ENCODE measurements at places on chromosomes 6 and 20. TPM values are rescaled to one million over a fixed set of nuclear protein-coding genes. Genes with fewer than 3 reads are reported as not detected.

DNA sequence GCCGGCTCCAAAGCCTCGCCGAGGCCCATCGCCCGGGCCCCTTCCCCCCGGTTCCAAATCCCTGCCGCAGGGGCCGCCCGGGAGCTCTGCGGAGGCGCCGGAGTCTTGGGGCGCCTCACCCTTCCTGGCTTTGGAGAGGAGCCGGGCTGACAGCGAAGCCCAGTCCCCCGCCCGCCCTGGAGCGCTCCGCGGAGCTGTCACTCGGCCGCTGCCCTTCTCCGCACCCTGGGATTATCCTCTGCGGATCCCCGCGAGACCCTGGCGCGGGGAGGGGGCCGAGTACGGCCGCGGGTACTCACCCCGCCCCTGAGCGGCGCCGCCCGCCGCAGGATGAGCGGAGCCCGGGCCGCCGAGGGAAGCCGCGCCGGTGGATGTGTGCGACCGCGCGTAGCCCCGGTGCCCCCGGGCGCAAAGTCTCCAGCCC is 343 bp downstream of the SNAP91 start:
- H3K27me3 ChIP-seq, result peaks cover 50% of the 10 kb centered on the region
- no peak overlapping the region for H3K27ac ChIP-seq
- DNase-seq, result no peak
- no peak overlapping the region for H3K4me3 ChIP-seq

The COL9A3 gene
- 7.0 TPM for polyA plus RNA-seq

The PPIL6 gene
- 1.4 TPM for polyA plus RNA-seq

- H3K4me1 ChIP-seq, result no peaks in the 10 kb centered on the region
- no peaks in the 10 kb centered on the region for H3K27me3 ChIP-seq
- H3K4me3 ChIP-seq, result no peak overlapping the region
- no peaks in the 10 kb centered on the region for H3K36me3 ChIP-seq
Observed at GRCh38 chr6:56593801-56594318, 48.8 kb downstream of the DST start.

DNA sequence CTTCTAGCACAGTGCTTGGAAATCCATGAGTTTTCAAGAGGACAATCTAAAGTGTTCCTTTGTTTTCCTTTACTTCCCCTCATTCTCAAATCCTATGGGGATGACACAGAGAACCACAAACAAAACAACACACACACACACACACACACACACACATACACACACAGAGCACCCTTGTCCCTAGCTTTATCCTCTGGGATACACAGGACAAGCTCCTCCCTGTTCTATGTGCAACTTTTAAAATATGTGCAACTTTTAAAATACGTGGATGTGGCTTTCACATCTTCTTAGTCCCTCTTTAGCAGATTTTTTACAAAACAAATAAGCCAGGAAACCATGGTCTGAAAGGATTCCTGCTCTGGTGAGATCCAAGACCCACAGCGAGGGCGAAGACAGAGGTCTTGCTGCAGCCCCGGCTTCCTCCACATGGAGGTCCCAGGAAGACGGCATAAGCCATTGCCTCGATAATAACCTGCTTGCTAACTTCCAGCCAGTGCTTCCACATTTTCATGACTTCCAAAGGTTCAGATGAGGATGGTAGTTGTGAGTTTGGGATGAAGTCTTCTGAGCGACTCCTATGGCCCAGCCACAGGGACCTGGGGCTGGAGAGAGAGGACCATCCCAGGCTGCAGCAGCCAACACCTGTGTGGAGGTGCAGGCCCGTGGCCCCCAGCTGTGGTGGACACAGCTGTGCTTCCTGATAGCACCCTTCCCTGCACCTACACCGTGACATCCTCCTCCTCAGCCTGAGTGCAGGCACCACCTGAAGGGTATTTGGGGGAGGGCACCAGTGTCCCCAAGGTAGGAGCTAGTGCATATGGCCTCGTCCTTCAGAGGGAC is 62.8 kb upstream of the CD93 start:
- H3K36me3 ChIP-seq, result no peaks in the 10 kb centered on the region
- H3K4me1 ChIP-seq, result peaks cover 37% of the 10 kb centered on the region
- DNase-seq, result no peak
- H3K4me3 ChIP-seq, result no peak overlapping the region

- H3K4me3 ChIP-seq, result no peak overlapping the region
- H3K4me1 ChIP-seq, result no peaks in the 10 kb centered on the region
- no peaks in the 10 kb centered on the region for H3K27me3 ChIP-seq
- H3K36me3 ChIP-seq, result no peaks in the 10 kb centered on the region
- no peak for DNase-seq
- H3K27ac ChIP-seq, result no peak overlapping the region
Observed at GRCh38 chr20:41398408-41398807, 31.8 kb upstream of the EMILIN3 start.

GRCh38 chr6:152398993-152399392 is 238.2 kb downstream of the SYNE1 start:
- no peaks in the 10 kb centered on the region for H3K27me3 ChIP-seq
- no peak for DNase-seq
- no peak overlapping the region for H3K4me3 ChIP-seq
- H3K4me1 ChIP-seq, result no peaks in the 10 kb centered on the region
- no peaks in the 10 kb centered on the region for H3K36me3 ChIP-seq
- H3K27ac ChIP-seq, result no peak overlapping the region

DNA sequence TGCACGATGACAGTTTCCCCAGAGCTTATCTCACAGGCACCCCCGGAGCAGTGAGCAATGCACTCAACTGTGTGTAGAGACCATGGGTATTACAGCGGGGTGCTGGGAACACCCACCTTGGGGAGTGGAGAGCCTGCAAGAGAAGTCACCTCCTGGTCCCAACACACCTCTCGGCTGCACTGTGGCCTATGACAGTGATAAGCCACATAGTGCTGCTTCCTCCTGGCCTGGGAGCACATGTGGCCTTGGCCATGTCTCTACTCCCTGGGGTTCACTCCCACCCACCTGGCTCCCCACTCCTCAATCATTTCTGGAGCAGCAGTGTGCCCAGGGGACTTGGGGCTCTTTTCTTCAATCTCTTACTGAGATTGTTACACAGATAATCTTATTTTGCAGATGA is 77.0 kb downstream of the SLC24A3 start:
- no peak overlapping the region for H3K4me3 ChIP-seq
- DNase-seq, result no peak
- no peaks in the 10 kb centered on the region for H3K27me3 ChIP-seq
- no peaks in the 10 kb centered on the region for H3K4me1 ChIP-seq
- H3K36me3 ChIP-seq, result no peaks in the 10 kb centered on the region

GRCh38 chr20:5171790-5172164 is 45.0 kb downstream of the CDS2 start:
- peak overlapping the region; percentile 40 for H3K27ac ChIP-seq
- peaks cover 20% of the 10 kb centered on the region for H3K4me1 ChIP-seq
- H3K27me3 ChIP-seq, result no peaks in the 10 kb centered on the region
- H3K4me3 ChIP-seq, result no peak overlapping the region
- peaks cover 21% of the 10 kb centered on the region for H3K36me3 ChIP-seq

- H3K27me3 ChIP-seq, result no peaks in the 10 kb centered on the region
- H3K36me3 ChIP-seq, result no peaks in the 10 kb centered on the region
- no peak overlapping the region for H3K4me3 ChIP-seq
- no peaks in the 10 kb centered on the region for H3K4me1 ChIP-seq
- no peak for DNase-seq
Observed at GRCh38 chr6:133512410-133513016, 271.4 kb downstream of the EYA4 start.

DNA sequence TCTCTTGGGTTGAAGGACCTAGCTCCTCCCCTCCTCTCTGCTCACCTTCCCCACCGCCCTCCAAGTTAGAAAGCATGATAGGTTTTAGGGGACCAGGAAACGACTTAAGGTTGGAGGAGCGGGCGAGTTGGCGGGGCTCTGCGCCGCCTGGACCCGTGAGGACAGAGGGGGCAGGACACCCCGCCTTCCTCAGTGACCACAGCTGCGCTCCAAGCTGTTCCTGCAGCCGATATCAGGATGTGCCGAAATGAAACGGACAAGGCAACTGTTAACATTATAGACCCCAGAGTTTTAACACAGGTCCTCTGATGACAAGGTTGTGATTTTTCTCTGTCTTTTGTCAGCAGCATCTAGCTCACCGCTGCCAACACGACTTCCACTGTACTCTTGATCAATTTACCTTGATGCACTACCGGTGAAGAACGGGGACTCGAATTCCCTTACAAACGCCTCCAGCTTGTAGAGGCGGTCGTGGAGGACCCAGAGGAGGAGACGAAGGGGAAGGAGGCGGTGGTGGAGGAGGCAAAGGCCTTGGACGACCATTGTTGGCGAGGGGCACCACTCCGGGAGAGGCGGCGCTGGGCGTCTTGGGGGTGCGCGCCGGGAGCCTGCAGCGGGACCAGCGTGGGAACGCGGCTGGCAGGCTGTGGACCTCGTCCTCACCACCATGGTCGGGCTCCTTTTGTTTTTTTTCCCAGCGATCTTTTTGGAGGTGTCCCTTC is at the start of gene GRM1:
GRM1 (plus strand) TSS at position 212 of the 722 bp plus-strand sequence; CDS start at position 668, 456 bp downstream.
- peaks cover 43% of the 10 kb centered on the region for H3K27me3 ChIP-seq
- H3K4me1 ChIP-seq, result no peaks in the 10 kb centered on the region
- H3K4me3 ChIP-seq, result no peak within 1 kb of the TSS
- no peaks in the 10 kb centered on the region for H3K36me3 ChIP-seq

The POU5F1 gene
- polyA plus RNA-seq, result 5.2 TPM

DNA sequence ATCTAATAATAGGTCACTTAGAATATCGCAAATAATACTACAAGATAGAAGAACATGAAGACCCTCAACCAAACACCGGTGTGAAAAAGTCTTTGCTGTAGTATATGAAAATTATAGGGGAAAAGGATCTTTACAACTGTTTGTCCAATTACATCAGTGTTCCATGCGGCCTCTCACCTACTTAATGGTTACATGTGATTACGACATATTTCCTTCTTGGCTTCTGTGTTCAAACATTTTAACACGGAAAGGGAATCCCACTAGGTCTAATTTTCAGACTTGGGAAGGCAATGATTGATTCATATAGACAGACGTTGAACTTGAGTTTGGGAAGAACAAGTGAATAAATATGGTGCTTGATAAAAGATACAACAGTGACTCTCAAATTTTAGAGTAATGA is 273.4 kb downstream of the KIF16B start:
- no peak overlapping the region for H3K4me3 ChIP-seq
- H3K27me3 ChIP-seq, result no peaks in the 10 kb centered on the region
- H3K27ac ChIP-seq, result no peak overlapping the region

DNA sequence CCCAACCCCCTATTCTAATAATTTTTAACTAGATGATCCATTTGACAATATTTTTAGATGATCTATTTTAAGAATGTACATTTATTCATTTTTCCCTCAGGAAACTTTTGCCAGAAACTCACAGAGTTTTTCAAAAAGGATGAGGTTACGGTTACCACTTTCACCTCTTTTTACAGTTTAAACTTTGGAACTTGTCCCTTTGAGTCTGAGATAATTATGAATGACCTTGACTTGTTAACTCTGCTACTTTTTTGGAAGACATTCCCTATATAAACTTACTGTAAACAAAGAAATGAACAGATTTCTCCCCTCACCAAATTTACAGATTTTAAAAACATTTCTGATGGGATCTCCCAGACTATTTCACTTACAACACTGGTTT is 18.4 kb upstream of the BLOC1S5 start:
- no peak for DNase-seq
- no peaks in the 10 kb centered on the region for H3K4me1 ChIP-seq
- H3K27ac ChIP-seq, result no peak overlapping the region
- H3K4me3 ChIP-seq, result no peak overlapping the region
- no peaks in the 10 kb centered on the region for H3K27me3 ChIP-seq

The SMLR1 gene
- polyA plus RNA-seq, result 0.02 TPM

The ULBP1 gene
- 0.68 TPM for polyA plus RNA-seq

DNA sequence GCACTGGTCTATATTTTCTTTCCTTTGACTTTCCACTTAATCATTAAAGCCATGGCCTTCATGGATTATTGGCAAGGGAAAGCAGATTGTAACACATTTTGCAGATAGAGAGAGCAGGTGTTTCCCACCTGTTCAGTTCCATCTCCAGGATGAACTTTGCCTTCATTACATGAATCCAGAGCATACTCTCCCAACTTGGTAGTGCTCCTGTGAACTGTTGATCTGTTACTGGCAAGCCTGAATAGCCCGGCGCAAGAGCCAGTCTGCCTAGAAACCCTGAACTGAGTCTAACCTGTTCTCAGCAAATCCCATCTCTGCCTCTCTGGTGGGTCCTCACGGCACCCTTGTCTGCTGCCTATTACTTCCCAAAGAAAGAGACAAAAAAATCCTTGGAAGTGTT is 210.3 kb downstream of the PLCB1 start:
- no peak for DNase-seq
- H3K4me1 ChIP-seq, result no peaks in the 10 kb centered on the region
- H3K27ac ChIP-seq, result no peak overlapping the region
- H3K27me3 ChIP-seq, result no peaks in the 10 kb centered on the region

GRCh38 chr6:154766288-154766687 is 33.1 kb downstream of the SCAF8 start:
- H3K27ac ChIP-seq, result no peak overlapping the region
- no peaks in the 10 kb centered on the region for H3K36me3 ChIP-seq
- DNase-seq, result no peak

- H3K4me1 ChIP-seq, result no peaks in the 10 kb centered on the region
- no peak for DNase-seq
- no peaks in the 10 kb centered on the region for H3K36me3 ChIP-seq
- H3K4me3 ChIP-seq, result no peak overlapping the region
Observed at GRCh38 chr6:150128425-150128824, 14.4 kb upstream of the PPP1R14C start.

The HRH3 gene
- polyA plus RNA-seq, result 0.05 TPM

DNA sequence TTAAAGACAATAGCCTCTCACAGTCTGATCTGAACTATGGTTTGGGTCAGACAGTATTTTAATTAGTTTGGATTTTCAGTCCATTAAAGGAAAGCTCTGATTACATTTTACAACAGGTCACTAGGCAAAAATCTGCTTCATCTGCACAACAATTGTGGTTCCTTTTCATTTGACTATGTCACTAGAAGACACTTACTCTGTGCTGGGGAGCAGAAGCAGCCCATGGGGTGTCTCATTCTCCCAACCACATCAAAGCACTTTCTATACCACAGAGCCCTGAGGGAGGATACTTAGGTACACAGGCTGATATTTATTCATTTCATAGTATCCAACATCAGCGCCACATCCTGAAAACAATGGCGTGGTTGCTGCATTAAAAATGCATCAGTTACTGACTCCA is 36.6 kb upstream of the HDAC2 start:
- no peak overlapping the region for H3K4me3 ChIP-seq
- H3K27me3 ChIP-seq, result no peaks in the 10 kb centered on the region
- H3K4me1 ChIP-seq, result peaks cover 14% of the 10 kb centered on the region
- H3K27ac ChIP-seq, result no peak overlapping the region

DNA sequence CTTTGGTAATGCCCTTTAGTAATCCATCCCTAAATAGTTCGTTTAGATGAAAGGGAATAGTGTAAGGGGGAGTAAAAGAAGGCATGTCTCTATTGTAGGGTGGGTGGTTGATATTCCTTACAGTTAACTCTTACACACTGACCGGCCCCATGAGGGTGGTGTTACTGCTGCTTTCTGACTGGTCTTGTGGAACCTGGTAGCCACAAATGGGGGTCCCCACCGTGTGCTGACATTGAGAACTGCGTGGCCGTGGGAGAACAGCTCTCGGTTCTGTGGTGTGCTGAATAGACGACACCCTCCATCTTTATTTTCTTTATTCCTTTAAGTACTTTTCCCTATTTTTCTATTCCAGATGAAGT is 19.3 kb downstream of the MRAP2 start:
- H3K36me3 ChIP-seq, result no peaks in the 10 kb centered on the region
- H3K4me3 ChIP-seq, result no peak overlapping the region
- H3K27me3 ChIP-seq, result no peaks in the 10 kb centered on the region
- DNase-seq, result no peak

The KIF25 gene
- 1.5 TPM for polyA plus RNA-seq

The RFX6 gene
- polyA plus RNA-seq, result 0.05 TPM

GRCh38 chr6:168506460-168506859 is 65.5 kb downstream of the SMOC2 start:
- no peaks in the 10 kb centered on the region for H3K36me3 ChIP-seq
- H3K27ac ChIP-seq, result no peak overlapping the region
- H3K4me3 ChIP-seq, result no peak overlapping the region
- no peak for DNase-seq

GRCh38 chr20:32972181-32973076 is 31.8 kb downstream of the SUN5 start:
- H3K27me3 ChIP-seq, result no peaks in the 10 kb centered on the region
- peak; percentile 91 for DNase-seq
- H3K4me1 ChIP-seq, result peaks cover 91% of the 10 kb centered on the region
- H3K27ac ChIP-seq, result peak overlapping the region; percentile 97
